ENCODE measurements at places on chromosomes 1 and 21.

DNA sequence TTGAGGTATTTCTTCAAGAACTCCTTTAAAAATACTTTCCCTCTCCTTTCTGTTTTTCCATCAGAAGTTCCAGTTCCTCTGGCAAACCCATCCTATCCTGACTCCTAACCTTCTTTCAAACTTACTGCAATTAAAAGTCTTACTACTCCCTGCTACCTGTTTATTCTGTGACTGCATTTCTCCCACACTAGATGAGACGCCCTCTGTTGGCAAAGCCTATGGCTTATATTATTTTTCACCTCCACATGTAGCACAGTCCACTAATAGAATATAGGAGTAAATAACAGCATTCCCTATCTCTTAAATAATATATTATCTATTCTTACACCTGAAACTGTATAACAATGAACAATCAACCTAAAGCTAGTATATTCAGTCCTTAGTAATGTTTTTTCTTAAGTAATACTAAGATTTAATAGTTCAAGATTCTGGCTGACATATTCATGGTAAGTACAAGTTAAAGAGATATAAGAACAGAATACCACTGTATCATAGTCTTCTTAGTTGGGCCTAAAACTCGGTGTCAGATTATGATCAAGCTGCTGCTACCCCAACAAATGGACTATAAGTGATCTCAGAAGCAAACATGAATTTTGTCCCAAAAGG is 54.8 kb downstream of the RAB3GAP2 start:
- DNase-seq, result no peak

DNA sequence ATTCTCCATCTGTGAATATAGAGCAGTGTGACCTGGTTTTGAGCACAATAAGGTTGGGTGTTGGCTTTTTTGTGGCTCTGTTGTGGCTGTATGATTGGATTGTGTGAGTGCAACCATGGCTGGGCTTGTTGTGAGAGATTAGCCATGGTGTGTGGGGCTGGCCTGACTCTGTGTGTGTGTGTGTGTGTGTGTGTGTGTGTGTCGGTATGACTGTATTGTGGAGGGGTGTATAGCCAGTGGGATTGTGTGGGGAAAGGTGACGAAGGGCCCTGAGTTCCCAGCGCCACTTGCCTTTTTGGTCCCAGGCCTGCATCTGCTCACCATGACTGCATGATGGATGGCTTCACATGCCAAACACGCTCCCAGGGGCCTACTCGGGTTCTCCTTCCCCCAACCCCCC is 5.9 kb upstream of the SLC6A9 start:
- DNase-seq, result no peak

DNA sequence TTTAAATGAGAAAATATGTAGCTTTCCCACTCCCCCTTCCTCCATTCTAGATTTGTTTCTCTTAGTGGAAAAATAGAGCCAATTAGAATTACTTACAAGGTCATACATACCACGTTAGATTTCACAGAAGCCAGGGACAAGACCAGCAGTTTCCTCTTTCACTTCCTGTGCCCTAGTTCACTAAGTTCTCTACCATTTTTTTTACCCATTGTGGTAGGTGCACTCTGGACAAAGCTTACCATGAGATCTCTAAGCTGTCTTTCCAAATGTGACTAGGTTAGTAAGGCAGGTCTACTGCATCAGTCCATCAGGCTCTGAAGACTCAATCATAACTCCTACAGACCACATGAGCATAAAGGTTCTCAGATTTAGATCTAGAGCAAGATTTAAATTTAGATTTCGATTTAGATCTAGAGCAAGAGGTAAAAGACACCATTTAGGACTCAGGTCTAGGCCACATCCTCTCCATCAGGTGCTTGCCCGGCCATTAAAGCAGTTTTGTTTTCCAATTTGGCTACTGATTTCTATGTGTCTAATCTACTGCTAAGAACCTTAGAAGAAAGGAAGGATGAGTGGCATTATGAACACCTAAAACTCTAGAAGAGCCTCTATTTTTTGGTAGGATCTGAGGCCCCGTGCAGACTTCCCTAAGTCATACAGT is 235.3 kb downstream of the FAF1 start:
- no peak for DNase-seq

GRCh38 chr1:119987112-119987511 is 82.3 kb downstream of the NOTCH2 start:
- DNase-seq, result no peak

GRCh38 chr1:206067486-206068227 is 14.7 kb downstream of the RHEX start:
- no peak for DNase-seq

DNA sequence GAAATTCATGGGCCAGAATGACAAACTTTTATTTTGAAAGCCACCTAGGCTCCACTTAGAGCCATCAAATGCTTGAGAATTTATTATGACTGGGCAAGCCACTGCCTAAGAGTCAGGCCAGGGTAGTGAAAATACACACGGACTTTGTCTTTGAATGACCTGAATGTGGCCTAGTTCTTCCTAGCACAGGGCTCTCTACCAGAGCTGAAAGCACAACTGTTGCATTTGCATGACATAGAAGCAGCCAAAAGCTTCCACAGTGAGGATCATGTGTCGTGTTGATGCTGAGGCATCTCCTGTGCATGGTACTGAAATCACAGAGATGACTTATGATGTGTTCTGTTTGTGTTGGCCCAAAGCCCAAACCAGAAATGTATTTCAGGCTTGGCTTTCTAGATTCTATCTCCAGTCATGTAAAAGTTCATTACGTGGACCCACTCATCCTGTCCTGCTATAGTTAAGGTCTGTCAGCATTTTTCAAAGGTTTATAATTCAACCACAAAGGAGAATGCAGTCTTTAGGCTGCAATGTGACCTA is 164.0 kb upstream of the UBE2U start:
- DNase-seq, result no peak

DNA sequence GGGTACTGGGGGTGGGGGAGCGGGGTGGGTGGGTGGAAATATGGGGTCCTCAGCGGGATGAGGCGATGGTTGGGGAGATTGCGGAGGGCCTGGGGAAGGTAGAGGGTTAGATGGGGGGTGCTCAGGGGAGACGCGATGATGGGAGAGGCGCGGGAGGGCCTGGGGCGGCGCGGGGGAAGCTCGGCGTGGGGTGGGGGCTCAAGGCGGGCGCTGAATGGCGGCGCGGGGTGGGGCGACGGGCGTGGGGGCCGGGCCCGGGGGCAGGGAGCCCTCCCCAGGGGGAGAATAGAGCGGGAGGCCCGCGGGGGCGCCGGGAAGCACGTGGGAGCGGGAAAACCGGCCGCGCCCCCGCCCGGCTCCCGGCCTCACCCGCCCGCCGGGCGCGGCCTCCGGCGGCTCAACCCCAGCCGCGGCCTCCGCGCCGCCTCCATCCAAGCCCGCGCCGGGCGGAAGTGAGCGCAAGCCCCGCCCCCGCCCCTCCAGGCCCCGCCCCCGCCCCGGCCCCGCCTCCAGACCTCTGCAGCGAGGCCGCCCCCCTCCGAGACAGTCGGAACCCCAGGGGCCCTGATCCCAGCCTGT is at the start of gene FAAP20:
Gene FAAP20 (minus strand): TSS at position 454 of the 579 bp plus-strand sequence. CDS start 23 bp downstream, at position 431.
- peak; percentile 31 for DNase-seq

GRCh38 chr21:35333831-35334618 is 284.9 kb upstream of the RUNX1 start:
- DNase-seq, result no peak

DNA sequence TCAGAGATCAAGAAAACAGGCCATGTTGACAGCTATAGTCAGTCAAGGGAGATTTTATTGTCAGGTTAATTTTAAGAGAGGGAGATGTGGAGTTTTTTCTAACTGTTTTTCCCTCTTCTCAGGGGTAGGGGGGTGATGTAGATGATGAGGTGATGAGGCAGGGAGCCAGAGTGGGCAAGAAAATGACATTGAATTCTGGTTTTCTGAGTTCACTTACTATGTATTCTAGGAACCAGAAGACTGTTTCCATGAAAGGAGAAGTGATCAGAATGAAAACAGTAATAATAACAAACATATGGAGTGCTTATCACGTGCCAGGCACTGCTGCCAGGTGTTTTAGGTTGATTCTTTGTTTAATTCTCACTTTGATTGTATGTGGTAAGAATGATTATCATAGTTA is 40.2 kb downstream of the CASQ2 start:
- no peak for DNase-seq

DNA sequence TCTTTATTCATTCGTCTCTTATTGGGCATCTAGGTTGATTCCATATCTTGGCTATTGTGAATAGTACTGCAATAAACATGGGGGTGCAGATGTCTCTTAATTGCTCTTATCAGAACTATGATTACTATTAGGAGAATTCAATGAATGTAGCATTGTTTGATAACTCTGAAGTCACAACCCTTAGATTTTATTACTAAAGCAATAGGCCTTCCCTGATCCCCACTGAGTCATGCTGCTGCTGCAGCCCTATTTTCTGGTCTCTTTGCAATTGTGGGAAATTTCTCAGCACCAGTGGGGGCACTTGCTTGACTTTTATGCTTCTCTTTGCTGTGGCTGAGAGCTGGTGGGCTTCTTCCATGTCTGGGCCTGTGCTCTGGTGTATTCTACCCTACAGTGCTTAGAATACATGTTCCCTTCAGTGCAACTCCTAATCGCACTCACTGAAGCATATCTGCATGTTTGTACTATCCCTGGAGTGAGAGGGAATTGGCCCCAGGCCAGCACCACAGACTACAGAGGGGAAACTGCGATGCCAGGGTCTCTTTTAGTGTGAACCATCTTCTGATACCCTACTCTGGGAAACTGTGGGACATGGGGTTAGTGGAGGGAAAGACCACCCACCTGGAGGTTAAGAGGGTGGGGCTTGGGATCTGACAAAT is 52.2 kb upstream of the ROR1 start:
- DNase-seq, result no peak

GRCh38 chr1:16048573-16049189 is 5.1 kb downstream of the CLCNKB start:
- DNase-seq, result peak; percentile 21

DNA sequence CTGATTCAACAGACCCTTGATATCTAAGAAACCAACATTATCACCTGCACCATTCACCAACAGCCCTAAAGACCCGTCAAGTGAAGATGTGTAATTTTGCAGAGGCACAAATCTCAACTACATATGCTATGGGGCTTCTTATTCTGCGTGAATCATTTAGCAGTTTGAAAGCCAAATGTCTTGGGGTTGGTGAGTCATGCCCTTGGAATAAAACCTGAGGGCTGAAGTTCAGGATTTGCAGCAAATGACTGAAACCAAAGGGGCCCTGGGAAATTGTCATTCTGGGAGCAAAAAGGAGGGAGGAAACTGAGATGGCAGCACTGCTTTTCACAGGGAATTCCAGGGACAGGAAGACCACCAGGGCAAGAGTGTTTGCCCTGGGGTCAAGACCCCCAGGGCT is 79.2 kb upstream of the TNR start:
- DNase-seq, result no peak

DNA sequence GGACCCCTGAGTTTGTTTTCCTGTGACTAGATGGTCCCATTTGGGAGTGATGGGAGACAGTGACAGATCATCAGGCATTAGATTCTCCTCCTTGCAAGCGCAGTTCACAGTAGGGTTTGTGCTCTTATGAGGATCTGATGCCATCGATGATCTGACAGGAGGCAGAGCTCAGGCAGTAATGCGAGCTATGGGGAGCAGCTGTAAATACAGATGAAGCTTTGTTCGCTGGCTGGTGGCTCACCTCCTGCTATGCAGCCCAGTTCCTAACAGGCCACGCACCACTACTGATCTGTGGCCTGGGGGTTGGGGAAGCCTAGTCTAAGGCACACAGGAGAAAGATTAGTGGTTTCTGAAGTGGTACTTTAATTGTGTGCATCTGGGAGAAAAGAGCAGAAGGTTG is 7.1 kb upstream of the PLPP3 start:
- DNase-seq, result no peak

DNA sequence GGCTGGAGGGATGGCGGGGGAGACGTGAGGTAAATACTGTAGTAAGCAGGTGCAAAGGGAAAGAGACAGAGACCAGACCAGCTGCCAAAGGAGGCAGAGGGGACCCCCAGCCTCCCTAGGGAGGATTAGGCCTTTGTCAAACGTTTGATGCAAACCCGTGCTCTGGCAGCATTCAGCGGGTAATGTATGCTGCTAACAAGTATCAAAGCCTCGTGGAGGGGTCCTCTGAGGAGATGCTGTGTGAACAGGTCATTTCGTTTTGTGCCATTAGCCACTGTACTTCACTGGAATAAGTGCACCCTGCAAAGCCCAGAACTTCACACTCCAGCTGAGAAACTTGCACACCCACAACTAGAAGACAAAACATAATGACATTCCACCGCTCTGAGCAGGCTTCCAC is 644.5 kb downstream of the NPHP4 start:
- DNase-seq, result no peak

DNA sequence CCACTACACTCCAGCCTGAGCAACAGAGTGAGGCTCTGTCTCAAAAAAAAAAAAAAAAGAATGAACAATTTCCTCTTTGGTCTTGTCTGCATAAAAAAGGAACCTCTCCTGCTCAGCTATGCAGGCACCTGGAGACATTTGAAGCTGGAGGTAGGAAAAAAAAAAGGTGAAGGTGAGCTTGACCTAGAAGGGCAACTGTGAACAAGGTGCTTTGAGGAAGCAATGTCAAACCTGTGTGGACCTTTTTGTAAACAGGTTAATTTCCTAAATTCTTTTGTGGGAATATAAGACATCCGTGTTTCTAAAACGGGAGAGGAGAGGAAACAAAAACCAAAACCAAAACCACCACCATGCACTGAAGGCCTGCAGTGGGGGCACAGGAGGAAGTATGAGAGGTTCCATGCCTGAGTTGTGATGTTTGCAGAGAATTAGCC is 77.5 kb downstream of the SLC45A1 start:
- no peak for DNase-seq
